ENCODE measurements at places on chromosomes 12 and 14.

DNA sequence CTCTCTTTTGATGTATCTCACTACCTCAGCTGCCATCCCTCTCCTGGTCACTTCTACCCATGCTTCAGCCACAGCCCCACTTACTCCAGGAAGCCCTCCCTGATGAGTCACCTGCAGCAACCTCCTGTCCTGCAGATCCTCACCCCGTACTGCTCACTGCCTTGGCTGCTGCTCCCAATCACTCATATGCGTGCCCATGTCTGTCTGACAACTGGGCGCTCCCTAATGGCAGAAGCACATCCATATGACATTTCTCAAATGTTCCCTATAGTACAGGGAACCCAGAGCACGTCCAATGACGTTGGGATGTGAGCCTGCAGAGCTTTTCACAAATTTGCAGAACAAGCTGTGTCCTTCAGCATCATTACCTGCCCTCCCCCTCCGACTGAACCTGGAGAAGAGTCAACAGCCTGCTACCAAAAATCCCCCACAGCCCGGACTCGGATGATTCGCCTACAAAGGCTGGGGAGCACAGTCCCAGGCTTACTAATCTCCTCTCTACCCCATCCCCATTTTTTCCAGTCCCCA, 90.0 kb downstream of the SINHCAF start:
- no peak for DNase-seq

- DNase-seq = peak; percentile 21
Measured at GRCh38 chr12:14554281-14555007, 13.2 kb downstream of the PLBD1 start.

DNA sequence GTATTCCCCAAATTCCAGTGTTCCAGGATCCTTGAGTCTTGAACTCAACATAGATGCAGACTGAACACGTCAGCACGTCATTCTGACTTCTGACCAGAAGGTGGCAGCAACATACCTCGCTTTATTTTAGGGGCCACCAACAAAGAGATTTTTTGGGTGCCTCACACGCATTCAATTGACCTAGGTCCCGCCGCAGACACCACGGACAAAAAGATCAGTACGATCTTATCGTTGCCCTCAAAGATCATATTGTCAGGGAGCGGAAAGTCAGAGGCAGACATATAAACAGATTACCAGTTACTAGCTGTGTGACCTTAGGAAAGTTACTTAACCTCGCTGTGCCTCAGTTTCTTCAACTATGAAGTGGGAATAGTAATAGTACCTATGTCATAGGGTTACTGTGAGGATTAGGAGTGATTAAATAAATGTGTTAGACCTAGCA, 6.5 kb upstream of the PRPH start:
- DNase-seq = no peak

DNA sequence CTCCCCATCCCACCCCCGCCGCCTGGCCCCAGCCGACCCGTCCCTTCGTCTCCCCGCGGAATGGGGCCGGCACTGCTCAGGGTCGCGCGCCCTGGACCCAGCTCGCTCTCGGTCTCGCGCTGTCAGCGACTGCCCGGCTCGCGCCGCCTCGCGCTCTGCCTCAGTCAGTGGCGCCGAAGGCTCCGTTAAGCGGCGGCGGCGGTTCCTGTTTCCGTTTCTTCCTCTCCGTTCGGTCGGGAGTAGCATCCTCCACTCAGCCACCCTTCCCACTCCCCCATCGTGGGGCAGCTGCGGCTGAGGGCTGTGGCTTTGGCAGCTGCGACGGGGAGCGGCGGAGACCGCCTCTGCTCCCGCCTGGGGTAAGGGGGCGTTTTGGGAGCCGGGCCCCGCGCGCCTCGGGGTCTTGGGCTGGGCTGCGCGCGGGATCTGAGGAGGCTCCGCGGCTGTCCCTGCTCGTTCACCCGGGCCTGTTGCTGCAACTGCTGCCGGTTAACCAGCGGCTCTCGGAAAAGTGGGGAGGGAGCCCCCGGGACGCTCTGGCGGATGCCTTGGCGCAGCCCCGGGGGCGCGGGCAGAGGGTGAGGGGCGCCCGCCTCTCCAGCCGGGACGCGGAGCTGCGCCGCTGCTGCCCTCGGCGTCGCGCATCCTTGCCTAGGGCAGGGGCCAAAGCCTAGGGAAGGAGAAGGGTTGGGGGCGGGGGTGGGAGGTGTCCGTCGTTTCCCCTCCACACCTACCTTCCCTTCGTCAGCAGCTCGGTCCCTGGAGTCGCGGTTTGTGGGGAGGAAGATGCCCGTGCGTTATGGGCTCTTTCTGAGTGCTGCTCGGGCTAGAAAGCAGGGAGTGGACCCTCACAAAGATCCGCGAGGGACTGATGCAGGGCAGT, 567 bp downstream of the FUT8 start:
- peak; percentile 84 for DNase-seq

DNA sequence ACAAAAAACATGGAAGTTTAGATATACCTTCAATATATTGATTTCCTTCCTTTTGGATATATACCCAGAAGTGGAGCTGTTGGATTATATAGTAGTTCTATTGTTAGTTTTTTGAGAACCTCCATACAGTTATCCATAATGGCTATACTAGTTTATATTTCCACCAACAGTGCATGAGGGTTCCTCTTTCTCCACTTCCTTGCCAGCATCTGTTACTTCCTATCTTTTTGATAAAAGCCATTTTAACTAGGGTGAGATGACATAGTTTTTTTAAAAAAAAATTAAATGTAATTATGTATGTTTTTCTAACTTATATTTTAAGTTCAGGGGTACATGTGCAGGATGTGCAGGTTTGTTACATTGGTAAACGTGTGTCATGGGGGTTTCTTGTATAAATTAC, 10.0 kb upstream of the SLC38A4 start:
- no peak for DNase-seq

- DNase-seq = no peak
Measured at GRCh38 chr14:77763316-77763715, 2.4 kb upstream of the SNW1 start.

DNA sequence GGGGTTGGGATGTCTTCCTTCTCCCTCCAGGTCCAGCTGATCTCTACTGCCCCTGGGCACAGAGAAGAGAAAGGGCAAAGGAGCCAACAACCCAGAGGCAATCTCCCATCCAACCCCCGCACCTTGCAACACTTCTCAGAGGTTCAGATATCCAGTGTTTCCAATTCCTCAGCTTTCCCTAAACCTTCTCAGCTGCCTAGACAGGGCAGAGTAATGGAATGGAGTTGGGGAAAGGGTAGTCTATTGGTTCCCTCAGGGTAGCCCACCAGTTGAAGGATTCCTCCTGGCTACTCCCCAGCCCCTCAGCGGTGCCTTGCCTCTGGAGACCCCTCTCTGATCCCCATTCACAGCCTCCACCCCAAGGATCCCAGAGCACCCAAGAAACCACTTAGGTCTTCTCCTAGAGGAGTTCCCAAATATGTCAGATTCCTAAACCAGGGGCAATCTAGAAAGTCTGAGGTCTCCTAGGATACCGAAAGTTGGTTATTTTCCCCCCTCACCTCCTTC, 537 bp downstream of the NFE2 start:
- no peak for DNase-seq

DNA sequence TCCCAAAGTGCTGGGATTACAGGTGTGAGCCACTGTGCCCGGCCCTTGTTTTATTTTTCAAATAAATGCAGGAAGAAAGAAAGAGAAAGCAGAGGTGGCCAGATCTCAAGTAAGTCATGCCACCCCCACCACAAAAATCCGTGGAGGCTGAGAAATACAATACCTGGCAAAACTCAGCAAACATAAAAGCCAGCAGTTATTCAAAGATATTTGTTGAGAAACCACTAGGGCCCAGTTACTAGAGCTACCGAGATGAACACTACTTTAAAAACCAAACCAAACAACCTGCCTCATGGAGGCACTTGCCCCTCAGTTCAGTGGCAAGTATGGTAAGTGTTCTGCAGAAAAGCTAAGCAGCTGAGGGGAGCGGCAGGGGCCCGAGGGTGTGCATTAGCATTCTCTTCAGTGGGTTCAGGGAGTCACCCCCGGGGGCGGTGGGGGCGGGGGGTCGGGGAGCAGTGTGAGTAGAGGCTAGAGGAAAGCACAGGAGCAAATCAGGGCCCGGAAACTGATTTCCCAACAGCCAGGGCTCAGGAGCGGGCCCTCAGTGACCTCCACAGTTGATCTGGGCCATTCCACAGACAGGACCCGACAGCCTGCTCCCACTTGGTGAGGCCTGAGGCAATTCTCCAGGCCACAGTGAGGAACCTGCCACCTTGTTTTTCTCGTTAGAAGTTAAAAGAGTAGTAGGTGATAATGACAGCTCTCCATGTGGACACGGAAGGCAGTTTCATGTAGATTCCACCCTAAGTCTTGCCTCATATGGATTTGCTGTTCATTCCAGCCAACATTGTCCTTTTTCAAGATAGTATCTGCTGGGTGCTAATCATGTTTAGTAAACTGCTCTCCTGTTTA, 8.6 kb downstream of the EVL start:
- DNase-seq = no peak

DNA sequence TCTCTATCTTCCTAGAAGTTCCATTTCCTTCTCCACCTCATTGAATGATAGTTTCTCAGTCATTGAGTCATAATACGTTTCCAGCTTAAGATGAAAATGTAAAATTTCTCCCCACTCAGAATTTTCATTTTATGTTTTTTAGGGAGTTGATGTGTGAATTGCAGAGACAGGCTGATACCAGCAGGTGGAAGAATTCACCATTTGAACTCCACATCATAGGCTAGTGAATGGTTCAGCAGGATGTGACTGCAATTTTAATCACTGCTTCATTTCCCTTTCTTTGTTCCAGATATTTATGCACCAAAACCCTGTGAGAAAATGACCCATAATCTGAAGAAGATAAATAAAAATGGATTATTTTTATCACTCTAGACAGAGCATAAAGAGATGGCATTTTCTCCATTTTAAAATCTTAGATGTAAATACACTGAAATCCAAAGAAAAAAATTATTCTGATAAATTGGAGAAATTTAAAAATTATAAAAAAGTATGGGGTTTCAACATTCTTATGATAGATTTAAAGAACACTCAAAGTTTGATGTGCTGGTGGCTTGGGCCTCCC, 10.6 kb upstream of the PYGL start:
- peak; percentile 58 for DNase-seq

DNA sequence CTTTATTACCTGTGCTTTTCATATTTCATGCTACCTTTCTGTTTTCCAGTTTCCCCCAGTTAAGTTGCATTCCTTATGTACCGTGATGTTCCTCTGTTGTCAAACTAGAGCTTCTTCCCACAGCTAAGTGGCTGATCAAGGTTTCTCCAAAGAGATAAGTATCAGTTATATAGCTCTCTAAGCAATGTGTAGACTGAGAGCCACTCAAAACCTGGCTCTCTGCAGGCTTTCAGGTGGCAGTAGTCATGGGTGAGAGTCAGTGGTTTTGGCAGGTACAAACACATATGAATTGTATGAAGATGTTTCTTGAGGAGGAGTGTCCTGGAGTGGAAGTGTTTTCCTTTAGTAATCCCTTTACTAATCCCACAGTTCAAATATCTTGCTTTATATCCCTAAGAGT, 28.4 kb downstream of the TXNRD1 start:
- DNase-seq = no peak

DNA sequence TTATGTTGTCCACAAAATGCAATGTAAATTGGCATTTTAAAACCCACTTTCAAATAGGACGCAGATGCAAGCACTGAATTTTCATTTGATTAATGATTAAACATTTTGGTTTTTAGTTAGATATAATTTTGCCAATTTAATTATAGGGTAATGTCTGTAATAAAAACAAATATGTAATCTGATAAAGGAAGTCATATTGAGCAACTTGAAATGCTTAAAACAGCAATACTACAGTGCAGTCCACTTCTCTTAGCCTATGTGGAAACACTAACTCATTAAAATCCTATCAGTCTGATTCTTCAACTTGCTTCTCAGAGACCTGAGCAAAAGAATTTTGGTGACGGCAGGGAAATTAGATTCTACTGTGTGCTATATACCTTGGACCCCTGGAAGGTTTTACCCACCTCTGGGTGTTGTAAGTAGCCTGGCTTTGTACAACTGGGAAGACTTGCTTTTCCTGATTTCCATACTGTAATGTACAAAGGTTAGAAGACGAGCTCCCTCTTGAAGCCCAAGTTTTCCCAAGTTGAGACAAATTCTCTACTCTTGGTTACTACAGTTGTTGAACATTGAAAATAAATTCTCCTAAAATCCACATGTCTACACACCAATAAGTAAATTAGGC, 4.1 kb downstream of the TRHDE start:
- no peak for DNase-seq

DNA sequence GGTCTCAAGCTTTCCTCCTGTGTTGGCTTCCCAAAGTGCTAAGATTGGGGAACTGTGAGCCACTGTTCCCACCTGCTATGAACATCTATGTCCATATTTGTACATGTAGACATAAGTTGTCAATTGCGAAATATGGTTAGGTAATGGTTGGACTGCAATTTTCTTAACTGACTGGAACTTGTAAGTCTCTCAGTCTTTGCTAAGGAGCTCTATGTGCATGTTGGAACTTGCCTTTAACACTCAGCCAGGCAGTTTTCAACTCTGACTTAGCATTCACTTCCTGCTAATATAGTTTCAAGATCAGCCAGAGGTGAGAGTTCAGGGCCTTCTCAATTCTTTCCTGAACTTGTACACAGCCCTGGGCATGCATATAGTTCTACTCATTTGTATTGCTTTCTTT, 44.5 kb upstream of the EEA1 start:
- no peak for DNase-seq

DNA sequence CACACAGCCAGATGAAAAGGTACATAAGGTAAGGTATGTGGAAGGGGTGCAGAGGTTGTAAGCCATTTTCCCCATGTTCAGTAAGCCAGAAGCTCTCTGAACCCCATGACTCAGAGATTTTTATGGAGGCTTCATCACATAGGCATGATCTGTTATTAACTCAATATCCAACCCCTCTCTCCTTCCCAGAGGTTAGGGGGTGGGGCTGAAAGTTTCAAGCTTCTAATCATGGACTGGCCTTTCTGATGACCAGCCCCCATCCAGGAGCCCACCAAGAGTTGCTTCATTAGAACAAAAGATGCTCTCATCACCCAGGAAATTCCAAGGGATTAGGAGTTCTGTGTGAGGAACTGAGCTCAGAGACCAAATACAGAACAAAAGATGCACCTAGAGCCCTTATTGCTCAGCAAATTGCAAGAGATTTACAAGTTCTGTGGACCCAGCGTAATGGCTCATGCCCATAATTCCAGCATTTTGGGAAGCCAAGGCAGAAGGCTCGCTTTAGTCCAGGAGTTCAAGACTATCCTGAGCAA, 103.2 kb upstream of the DAAM1 start:
- DNase-seq = no peak

GRCh38 chr12:65963862-65964240, 139.6 kb downstream of the HMGA2 start:
- DNase-seq = no peak
